WTC11 (cell line): ENCODE measurements at places on chromosomes 11 and 22. TPM values are rescaled to one million over a fixed set of nuclear protein-coding genes. Genes with fewer than 3 reads are reported as not detected.

Gene CELSR1
- 16.8 to 20.8 TPM (median 19.9 TPM) in 3 replicates for total RNA-seq

Gene MYO7A
- total RNA-seq, result 2.1 to 2.5 TPM (median 2.3 TPM) in 3 replicates

Gene DEFB131B
- total RNA-seq, result not detected in 3 replicates

Gene RBX1
- total RNA-seq, result 68.2 to 70.8 TPM (median 70.3 TPM) in 3 replicates

Gene MRGPRE
- not detected in 3 replicates for total RNA-seq

Gene RIC3
- total RNA-seq, result 15.0 to 17.6 TPM (median 15.7 TPM) in 3 replicates

Gene KRTAP5-8
- total RNA-seq, result not detected in 3 replicates

Gene MMP10
- total RNA-seq, result not detected in 3 replicates

Gene ABCC8
- total RNA-seq, result 3.9 to 7.3 TPM (median 4.1 TPM) in 3 replicates

- DNase-seq, result no peak
These were observed 687.8 kb downstream of the KCNA4 start for GRCh38 chr11:29328961-29329441.

DNA sequence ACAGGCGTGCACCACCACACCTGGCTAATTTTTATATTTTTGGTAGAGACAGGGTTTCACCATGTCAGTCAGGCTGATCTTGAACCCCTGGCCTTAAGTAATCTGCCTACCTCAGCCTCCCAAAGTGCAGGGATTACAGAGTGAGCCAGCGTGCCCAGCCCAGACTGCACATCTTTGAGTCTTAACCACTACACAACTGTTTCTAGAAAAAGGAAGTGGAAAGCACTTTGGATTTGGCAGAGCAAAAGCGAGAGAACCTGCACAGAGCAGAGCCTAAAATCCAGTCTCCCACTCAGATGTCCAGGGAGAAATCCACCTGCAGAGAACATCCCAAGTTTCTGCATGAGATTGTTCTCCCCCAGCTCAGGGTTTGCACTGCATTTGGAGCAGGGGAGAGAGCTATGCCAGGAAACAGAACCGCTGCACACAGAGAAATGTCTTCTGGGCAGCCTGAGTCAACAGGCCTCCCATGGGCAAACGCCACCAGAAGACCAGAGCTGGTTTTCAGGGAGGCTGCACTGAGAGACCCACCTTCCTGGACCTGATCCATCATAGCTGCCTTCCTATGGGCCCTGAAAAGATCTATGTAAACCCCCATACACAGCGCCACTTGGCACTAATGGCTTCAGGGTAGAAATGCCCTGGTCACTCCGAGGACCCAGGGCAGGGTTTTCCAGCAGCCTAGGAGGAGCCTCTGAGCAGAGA, 54.0 kb downstream of the RPUSD4 start:
- DNase-seq, result no peak

- no peak for DNase-seq
These were observed 469.3 kb downstream of the TBC1D22A start for GRCh38 chr22:47231759-47232158.

DNA sequence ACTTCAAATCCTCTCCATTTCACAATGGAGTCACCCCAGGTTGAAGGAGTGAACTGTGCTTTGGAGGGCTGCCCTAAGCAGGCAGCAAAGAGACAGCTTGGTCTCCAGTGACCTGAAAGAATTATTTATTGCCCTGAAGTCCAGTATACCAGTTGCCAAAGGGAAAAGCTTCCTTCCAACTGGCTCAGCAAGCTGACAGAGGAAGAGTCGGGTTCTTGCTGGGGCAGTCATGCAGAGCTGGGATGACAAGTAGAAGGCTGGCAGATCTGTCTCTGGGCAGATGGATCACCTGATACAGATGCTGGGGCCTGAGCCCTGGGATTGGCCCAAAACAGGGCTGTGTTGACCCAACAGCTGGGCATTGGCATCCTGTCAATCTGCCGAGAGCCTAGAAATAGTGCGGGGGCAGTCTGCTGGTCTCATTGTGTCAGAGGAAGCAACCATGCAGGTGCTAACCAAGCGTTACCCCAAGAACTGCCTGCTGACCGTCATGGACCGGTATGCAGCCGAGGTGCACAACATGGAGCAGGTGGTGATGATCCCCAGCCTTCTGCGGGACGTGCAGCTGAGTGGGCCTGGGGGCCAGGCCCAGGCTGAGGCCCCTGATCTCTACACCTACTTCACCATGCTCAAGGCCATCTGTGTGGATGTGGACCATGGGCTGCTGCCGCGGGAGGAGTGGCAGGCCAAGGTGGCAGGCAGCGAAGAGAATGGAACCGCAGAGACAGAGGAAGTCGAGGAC, at the start of gene THRSP:
THRSP (plus strand) TSS at position 422 of the 742 bp plus-strand sequence; CDS start at position 443, 21 bp downstream.
- DNase-seq, result no peak

- no peak for DNase-seq
These were observed 195.4 kb upstream of the ARHGAP20 start for GRCh38 chr11:110907629-110908028.

DNA sequence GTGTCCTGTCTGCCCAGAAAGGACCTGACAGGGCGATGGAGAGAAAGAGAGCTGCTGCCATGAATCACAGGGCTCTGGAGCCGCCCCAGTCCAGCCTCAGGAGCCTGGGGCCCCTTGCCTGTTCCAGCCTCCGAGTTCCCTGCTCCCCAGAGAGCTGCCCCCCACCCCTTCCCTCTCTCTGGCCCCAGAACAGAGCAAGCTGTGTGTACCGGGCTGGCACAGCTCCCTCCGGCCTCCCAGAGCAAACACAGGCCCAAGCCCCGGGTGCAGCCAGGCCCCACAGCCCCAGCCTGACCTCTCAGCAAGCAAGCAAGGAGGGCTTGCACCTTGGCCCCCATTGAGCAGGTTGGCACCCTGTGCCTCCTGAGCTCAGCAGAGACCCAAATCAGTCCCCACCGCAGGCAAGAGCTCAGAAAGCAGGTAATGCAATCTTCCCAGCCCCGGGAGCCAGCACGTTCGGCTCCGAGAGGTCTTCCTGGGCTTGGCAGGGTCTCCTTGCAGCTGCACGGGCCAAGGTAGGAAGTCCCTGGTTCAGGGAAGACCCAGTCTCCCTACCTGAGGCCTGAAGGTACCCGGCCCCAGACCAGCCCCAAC, 1.4 kb downstream of the PACSIN3 start:
- no peak for DNase-seq
